Left ventricle myocardium superior (tissue), 1 donor: ENCODE measurements at places on chromosomes 1 and 21. TPM values are rescaled to one million over a fixed set of nuclear protein-coding genes. Genes with fewer than 3 reads are reported as not detected.

DNA sequence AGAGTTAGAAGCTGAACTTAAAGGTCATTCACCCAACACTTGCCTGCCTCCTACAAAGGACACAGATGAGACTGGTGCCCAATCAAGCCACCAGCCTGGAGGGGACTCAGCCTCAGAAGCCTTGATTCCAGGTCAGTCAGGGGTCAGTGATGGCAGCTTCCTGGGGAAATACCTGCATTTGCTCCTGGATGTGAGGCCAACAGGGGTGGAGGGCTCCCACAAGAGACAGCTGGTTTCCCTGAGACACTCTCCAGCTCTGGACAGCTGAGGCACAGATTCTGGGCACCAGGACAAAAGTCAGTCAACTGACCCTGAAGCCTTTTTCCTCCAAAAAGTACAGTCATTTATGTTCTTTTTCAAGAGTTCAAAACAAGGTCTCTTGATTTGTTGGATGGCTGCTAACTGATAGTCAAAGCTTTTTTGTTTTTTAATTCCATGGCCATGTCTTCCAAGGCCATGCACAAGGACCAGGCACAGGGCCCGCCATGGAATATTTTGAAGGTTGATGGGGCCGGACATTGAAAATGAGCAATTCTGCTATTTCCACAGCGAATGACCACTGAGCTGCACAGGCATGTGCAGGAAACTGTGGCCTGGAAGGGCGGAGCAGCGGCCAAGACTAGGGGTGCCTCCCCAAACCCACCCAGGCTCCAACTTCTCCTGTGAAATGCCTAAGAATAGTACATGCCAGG lies 1.8 kb downstream of the C2CD2 start:
- DNase-seq: peak; percentile 26

GRCh38 chr1:69400128-69400527 lies 167.6 kb upstream of the LRRC7 start:
- no peak for DNase-seq

DNA sequence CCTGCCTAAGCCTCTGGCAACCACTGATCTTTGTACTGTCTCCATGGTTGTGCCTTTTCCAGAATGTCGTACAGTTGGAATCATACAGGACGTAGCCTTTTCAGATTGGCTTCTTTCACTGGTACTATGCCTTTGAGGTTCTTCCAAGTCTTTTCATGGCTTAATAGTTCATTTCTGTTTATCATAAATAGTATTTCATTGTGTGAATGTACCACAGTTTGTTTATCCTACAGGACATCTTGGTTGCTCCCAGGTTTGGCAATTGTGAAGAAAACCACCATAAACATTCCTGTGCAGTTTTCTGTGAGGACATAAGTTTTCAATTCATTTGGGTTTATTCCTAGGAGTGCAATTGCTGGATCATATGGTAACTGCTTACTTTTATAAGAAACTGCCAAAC lies 190.6 kb upstream of the RAB4A start:
- DNase-seq: no peak

DNA sequence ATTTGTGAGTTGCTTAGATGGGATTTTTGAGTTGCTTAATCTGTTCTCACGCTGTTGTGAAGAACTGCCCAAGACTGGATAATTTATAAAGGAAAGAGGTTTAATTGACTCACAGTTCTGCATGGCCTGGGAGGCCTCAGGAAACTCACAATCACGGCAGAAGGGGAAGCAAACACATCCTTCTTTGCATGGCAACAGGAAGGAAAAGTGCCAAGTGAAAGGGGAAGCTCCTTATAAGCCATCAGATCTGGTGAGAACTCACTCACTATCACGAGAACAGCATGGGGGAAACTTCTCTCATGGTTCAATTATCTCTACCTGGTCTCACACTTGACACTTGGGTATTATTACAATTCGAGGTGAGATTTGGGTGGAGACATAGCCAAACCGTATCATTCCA lies 10.3 kb downstream of the CLIC6 start:
- DNase-seq: no peak

GRCh38 chr1:84489766-84490165 lies 10.7 kb downstream of the RPF1 start:
- DNase-seq: no peak

- no peak for DNase-seq
These were observed 12.9 kb downstream of the TMPRSS3 start for GRCh38 chr21:42382915-42383314.

GRCh38 chr1:157978586-157979403 lies 14.7 kb upstream of the KIRREL1 start:
- DNase-seq: peak; percentile 35

Gene CHIA
- total RNA-seq: not detected

Gene MTHFR
- 37.9 TPM for total RNA-seq

DNA sequence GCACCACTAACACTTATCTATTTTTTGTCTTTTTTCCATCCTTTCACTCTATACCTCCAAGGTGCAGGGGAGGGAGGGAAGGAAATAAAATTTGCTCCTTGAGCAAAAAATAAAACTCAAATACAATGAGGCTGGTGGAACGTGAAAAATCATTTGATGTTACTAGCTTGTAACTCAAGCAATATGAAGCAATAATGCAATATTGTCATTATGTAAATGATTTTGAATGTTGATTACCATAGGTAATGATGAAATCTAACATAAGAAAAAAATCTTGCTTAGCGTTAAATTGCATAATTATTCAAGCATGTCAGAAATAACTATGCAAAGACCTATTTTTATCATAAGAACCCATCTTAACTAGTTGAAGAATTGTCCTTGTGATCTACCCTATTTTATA lies 277.7 kb downstream of the KCTD3 start:
- no peak for DNase-seq

Gene TFF1
- total RNA-seq: not detected
